ENCODE measurements at places on chromosomes 1 and 21.

GRCh38 chr21:25862112-25862511 lies 127.3 kb downstream of the GABPA start:
- no peak for DNase-seq

GRCh38 chr21:44051462-44051941 lies 39.4 kb downstream of the TRAPPC10 start:
- no peak for DNase-seq

DNA sequence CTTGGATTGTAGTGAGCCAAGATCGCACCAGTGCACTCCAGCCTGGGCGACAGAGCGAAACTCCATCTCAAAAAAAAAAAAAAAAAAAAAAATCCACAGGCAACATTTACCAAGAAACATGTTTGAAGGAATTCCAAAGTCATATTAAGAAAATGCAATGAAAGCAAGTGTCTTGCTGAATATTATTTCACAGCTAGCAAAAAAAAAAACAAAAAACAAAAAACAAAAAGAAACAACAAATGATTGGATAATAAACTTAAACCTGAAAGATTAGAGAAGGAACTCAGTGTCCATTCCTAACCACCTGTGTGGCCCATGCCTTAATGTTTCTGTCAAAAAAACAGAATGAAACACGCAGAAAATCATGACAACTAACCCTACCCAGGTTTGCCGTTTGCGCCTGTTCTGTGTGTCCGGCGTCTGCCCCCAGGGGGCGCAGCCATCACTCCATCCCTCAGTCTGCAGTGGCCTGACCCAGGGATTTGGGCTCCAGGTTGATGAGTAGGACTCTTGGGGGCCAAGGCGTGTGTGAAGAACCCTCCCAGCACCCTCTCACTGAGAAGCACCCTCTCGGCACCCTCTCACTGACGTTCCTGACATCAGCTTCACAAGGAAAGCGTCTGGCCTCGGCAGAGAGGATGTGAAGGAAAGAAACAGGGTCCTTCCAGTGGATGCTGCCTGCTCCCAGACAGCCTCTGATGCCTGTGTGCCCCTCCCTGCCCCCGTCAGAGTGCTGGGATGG lies 19.2 kb upstream of the PTTG1IP start:
- peak; percentile 86 for DNase-seq

DNA sequence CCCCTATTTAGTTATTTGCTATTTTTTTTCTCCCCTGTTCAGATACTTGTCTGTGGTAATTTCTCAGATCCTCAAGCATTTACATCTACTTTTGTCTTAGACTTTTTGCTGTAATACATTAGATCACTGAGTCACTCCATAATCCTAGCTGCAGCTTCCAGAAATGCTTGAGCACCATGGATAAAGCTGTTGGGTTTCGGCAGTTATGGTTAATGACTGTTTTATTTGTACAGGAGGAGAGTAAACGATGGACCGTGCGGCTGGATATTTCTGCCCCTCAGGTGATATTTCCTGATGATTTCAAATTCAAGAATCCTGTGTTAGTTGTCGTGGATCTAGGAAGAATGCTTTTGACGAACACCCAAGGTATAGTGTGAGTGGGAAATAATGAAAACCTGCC lies 42.9 kb downstream of the VPS13D start:
- no peak for DNase-seq

DNA sequence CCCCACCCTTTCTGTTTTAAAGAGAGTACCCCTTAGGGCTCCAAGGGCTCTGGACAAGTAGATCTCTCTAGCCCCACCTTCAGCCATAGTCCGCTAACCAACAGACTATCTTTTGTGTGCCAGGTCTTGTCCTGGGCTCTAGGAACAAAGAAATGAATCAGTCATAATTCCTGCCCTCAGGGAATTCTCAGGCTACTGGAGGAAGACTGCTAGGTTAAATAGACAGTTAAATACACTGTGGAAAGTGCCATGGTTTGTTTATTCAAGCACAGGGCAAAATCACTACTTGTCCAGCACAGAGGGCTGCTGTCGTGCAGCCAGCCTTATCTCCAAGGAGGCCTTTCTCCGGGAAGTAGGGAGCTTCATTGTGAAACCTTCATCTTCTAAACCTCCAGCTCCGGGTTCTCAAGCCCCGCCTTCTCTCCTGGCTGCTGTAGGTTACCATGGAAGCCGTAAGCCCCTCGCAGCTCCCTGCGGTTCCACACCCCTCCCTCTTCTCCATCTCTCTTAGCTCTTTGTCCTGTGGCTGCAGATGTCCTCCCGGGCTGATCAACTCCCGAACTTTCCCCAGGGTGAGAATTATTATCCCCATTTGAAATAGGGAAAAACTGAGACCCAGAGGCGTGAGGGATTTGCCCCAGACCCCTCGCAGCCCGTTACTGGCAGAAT lies 29.8 kb downstream of the SHISAL2A start:
- DNase-seq, result no peak

DNA sequence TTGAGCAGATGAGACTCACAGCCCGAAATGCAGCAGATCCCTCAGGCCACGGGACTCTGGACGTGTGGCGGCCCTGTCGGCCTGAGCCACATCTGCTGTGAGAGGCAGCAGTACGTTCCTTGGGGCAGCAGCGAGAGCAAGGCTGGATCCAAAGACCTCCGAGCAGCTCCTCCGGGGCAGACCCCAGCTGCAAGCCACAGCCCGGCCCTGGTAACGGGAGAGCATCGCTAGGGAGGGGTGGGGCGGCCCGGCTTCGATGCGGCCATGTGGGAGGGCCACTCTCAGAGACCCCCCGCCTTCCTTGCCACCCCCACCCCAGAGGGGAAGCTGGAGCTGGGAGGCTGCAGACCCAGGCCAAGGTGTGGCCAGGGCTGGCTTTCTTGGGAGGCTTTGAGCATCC lies 17.8 kb downstream of the PRKCZ start:
- no peak for DNase-seq
